LNCaP clone FGC (cell line): ENCODE measurements at places on chromosomes 5 and 9.

- no peak for DNase-seq
Observed at GRCh38 chr9:81669041-81669651, 20.2 kb downstream of the TLE1 start.

DNA sequence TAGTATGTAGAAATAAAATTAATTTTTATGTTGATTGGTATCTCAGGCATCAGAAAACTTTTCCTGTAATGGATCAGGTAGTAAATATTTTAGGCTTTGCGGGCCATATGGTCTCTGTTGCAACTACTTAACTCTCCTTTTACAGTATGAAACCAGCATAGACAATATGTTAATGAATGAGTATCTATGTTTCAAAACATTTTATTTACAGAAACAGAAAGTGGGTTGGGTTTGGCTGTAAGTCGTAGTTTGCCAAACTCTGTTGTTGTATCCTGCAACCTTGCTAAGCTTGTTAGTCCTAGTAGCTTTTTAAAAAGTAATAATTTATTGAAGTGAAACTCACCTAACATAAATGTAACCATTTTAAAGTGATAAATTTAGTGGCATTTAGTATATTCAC, 132.1 kb downstream of the NR3C1 start:
- no peak for DNase-seq

DNA sequence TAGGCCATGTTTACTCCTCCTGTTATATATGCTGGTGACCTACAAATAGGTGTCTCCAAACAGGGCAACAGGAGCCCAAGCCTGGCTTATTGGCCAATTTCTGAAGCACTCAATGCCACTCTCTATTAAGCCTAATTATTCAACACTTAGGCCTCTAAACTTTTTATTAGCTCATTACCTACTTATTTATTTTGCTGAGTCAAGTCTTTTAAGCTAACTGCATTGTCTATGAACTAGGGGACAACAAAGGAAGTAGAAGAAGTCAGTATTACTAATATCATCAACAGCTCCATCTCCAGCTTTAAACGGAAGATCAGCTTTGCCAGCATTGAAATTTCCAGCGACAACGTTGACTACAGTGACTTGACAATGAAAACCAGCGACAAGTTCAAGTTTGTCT, 28.2 kb downstream of the GABRP start:
- DNase-seq, result no peak

DNA sequence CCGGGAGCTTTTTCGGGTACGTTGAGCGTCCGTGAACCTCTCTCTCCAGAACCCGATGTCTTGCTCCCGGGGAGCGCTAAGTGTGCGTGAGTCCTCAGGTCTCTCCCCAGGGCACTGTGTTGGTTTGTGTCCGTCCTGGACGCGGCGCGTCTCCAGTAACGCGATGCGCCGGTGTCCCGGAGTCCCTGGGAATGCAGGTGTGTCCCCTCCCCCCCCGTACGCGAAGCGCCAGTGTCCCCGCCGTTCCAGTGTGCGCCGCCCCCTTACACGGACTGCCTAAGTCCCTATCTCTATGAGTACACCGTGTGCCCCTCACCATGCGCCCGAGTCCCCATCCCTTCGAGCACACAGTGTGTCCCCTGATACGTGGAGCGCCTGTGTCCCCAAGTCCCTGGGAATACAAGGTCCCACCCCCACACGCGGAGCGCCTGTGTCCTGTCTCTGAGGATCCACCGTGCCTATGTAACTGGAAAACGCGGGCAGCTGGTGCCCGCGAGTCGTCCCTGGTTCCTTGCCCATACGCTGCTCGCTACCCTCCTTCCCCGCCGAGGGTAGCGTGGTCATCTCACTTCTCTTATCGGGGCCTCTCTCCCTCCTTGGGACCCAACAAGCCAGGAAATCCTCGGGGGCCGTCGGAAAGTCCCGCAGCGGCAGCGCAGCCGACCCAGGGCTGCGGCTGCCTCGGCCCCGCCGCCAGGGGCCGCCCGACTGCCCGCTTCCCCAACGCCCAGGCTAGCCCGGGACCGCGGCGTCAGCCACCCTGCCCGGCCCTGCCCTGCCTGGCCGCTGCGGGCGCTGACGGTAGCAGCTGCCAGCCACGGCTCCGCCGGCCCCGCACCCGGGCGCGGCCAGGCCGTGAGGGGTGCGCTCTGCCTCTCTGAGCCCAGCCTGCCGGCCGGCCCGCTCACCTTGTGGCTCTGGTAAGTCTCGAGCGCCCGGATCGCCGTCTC, 709 bp downstream of the ELL2 start:
- no peak for DNase-seq

DNA sequence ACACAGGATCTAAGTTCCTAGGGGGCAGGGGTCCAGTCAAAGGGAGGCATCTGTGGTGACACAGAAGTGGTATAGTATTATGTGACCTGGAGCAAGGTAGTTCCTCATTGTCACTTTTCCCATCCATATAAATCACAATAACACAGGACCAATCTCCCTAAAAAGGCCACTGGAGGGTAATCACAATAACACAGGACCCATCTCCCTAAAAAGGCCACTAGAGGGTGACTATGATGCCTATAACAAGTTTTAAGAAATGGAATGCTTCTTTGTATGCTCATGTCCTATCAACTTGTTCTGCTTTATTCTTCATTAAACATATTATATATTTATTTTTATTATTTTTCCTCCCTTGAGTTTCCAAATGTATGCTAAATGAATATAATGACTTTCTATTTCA, 254.6 kb downstream of the ASTN2 start:
- DNase-seq, result no peak

- no peak for DNase-seq
Observed at GRCh38 chr5:31757806-31758205, 118.9 kb downstream of the PDZD2 start.

DNA sequence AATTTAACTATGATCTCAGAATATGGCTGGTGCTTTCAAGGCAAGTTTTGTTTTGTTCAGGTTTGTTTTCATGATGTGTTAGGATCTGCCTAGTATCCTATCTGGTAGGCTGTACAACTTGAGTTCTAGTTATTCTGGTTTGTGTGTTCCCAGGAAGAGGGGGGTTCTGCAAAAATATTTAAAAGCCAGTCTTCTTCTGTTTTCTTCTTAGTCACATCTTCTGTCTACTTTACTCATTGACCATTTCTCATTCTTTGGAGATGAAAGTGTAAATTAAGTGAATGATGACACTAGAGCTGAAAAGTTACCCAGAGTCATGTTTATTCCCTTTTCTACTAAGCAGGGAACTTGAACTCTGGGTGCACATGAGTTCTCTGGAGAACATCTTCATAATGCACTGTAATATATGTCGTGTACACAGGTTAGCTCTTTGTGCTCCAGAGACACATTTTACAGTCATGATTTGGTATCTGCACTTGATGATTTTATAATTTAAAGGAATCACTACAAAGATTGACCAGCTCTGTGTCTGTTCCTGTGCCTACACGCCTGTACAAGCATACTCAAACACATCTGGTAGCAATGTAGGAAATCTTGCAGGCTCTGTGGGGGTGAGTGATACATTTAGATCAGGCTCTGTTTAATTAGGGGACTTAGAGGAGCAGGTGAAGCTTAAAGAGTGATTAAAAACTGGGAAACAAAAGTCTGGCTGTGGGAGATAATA, 5.0 kb downstream of the SMAD5 start:
- no peak for DNase-seq

DNA sequence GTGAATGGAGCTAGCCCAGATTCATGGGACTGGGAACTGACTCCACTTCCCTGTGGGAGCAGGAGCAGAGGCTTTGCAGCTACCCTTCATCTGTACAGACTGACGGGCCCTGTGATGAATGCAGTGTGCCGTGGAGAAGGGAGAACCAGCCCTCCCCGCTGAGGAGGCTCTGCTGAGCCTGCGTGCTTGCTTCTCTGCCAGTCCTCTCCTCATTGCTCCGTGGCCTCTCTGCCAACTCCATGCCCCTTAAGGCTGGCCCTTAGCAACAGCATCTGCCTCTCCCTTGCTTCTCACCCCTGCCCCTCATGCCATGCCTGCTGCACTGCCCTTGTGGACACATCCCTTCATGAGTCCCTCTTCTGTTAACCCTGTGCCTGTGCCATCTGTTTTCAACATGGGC, 53.6 kb downstream of the GADD45G start:
- no peak for DNase-seq

GRCh38 chr5:61280761-61281427, 51.2 kb upstream of the ZSWIM6 start:
- peak; percentile 86 for DNase-seq

- DNase-seq, result no peak
Observed at GRCh38 chr5:370959-371810, 49.7 kb downstream of the AHRR start.

DNA sequence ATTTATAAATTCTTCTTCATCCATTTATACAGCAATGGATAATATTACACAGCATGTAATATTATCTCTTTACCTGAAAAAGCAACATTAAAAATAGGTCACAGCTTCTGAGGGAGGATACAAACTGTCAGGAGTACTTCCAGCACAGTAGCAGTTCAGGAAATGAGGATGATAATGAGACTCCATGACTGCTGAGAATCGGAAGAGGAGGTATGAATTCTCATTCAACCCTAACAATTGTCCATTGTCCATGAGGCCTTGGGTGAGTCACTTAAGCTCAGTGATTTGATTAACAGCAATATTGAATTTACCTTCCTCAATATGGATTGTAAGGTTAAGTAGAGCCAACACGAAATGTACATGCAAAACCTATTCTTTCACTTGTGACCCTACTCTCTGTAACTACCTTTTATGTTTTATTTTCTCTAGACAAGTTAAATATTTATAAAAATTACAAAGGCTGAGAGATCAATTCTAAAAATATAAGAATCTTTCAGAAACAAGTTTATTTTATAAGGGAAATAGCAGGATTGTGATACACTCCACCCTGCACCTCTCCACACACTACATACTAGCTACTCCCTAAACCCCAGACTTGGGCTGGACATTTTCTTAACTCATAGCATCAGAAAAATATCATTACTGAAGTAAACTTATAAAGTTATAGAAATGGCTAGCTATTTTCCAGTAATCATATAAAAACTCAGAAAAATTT, 159.1 kb upstream of the ACOT12 start:
- DNase-seq, result no peak

DNA sequence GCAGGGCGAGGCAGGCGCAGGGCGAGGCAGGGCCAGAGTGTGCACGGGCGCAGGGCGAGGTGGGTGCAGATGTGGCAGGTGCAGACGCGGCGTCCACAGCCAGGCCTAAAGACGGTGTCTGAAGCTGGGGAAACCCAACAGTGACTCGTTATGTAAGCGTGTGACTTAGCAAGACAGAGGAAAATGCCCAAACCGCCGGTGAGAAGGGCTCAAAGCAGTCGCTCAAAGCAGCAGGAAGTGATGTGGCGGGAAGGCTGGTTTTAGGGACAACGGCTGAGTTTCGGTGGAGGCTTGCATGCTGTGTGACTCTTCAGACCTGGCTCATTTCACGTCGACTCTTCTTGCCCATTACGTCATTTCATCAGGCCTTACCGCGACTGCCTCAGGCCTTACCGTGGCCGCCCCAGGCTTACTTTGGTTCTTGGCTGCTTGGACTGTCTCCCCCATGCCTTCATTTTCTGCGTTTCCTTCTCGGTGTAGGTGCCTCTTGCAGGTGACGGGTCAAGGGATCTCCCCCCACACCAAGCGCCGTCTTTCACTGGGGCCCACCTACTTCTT, 50.5 kb upstream of the EXOC3 start:
- DNase-seq, result no peak

DNA sequence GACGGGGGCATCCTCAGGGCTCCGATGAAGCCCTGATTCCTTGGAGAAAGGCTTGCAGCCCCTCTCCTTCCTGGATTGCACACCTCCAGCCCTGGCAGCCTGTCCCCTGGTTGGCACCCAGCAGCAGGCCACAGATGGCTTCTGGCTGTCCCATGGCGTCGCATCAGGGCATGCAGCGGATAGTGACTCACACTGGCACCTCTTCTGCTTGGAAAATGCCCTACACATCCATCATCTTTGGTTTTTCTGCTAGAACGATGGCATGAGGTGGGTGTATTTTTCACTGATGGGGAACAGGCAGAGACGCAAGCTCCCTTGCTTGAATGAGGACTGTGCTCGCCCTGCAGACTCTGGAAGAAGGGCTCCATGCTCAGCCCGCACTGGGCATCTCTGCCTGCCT, 23.2 kb upstream of the IER5L start:
- no peak for DNase-seq

DNA sequence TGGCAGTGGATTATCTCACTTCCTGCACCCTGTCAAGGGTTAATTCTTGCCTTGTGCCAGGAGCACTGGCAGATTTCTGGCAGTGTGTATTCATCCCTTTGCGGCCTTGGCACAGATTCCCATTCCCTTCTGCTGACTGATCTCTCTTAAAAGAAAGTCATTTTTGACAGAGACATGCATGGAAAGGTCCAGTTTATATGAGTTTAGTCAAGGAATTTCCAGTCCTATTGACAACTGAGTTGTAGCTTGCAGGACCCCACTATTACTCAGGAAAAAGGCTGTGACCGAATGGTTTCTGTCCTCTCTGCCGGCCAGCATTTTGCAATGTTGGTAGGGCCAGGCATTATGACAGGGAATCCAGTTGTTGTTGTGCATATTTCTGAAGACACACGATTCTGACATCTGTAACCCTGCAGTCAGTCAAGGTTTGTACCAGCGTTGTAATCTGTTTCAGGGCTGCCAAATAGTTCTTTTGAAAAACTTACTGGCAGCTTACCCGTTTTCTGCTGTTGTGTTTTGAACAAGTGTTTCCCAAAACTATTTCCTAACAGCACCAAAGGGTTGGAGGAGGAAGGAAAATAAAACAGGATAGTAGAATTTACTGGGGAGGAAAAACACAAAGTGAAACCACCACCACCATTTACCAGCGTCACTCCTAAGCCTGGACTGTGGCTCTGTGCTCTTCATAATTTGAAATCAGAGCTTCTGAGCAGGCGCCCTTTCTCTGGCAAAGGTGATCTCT, 243.4 kb upstream of the KLF4 start:
- peak; percentile 78 for DNase-seq

DNA sequence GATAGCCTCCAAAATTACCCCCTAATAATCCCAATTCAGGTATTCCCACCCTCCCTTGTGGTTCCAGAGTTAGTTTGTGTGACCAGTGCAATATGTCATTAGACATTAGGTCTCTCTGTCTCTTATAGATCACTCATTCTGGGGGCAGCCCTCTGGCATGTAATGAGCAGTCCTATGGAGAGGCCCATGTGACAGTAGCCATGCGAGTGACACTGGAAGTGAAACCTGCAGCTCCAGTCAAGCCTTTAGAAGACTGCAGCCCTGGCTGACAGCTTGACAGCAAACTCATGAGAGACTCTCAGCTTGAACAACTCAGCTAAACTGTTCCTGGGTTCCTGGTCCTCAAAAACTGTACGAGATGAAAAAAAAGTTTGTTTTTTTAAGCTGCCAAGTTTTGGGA, 54.0 kb upstream of the HSPB3 start:
- no peak for DNase-seq

- no peak for DNase-seq
Observed at GRCh38 chr5:59711310-59711709, 182.2 kb downstream of the PDE4D start.

DNA sequence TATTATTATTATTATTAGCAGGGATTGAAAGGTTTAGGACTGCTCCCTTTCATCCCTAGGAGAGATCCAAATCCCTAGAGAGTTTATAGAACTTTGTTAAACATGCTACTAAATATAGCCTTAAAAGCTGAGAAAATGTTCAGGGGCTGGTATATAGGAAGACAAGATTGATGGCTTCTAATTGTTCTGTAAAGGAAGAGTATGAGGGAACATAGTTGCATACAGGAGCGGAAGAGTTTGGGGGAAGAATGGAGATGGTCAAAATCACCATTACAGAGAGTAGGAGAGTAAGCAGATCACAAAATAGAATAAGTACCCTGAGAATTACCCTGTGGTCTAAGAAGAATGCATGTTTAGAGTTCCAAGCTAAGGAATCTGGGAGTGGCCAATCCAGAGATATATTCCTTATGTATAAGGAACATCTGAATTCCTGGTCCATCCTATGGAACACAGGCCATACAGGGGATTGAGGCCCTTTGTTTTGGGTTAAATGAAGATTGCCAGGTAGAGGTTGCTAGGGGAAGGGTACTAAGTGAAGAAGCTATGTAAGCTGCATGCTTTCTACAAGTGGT, 158.0 kb upstream of the APC start:
- no peak for DNase-seq
